Spleen (tissue), 13 donors: ENCODE measurements at places on chromosomes 2 and 18. TPM values are rescaled to one million over a fixed set of nuclear protein-coding genes. Genes with fewer than 3 reads are reported as not detected.

GRCh38 chr18:42106784-42107183 is 151.8 kb downstream of the PIK3C3 start:
- no peaks in the 10 kb centered on the region for H3K27me3 ChIP-seq
- no peak overlapping the region for H3K4me3 ChIP-seq
- no peaks in the 10 kb centered on the region for H3K4me1 ChIP-seq
- no peak for DNase-seq
- H3K36me3 ChIP-seq = no peaks in the 10 kb centered on the region

Gene IL1RL1
- 19.6 TPM for total RNA-seq

DNA sequence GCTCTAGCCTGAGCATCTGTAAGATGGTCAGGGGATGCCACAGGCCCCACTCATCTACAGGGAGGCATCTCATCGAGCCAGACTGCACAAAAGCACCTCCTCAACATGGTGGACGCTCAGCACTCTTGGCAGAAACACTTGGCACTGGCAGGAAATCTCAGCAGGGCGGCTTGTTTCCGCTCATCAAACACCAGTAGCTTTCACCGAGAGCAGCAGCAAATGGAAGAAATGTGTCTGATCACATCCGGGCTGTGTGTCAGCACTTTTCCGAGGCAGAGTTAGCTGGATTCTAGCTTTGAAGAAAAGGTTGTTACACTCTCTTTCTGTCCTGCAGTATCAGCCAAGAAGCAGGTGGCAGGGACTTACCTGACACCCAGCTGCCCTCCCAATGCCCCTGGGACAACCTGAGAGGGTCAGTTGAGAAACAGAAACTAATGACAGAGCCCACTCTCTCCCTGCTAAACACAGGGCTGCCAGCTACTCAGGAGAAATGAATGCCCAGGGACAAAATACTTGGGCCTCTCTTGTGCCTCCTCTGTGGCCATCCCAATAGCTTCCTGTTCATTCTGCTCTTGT is 68.9 kb upstream of the FZD7 start:
- no peak overlapping the region for H3K4me3 ChIP-seq
- H3K36me3 ChIP-seq = no peaks in the 10 kb centered on the region
- no peaks in the 10 kb centered on the region for H3K27me3 ChIP-seq
- no peak overlapping the region for H3K27ac ChIP-seq

DNA sequence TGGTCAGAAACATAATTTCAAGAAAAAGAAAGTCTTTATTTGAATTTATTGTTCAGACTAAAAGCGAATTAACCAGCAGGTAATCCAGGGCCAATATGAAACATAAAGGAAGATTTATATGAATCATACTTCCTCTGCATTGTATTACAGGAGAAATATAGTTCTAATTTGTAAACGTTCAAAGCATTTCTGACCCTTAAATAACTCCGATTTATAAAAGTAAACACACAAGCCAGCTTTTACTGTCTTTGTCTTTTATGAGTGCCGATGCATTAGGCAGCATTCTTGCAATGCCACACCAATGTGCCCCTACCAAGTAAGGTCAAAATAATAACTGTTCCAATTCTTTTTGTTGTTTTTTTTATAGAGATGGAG is 118.8 kb upstream of the RBBP8 start:
- no peak overlapping the region for H3K27ac ChIP-seq
- no peak overlapping the region for H3K4me3 ChIP-seq
- no peaks in the 10 kb centered on the region for H3K4me1 ChIP-seq
- H3K36me3 ChIP-seq = no peaks in the 10 kb centered on the region
- DNase-seq = no peak

DNA sequence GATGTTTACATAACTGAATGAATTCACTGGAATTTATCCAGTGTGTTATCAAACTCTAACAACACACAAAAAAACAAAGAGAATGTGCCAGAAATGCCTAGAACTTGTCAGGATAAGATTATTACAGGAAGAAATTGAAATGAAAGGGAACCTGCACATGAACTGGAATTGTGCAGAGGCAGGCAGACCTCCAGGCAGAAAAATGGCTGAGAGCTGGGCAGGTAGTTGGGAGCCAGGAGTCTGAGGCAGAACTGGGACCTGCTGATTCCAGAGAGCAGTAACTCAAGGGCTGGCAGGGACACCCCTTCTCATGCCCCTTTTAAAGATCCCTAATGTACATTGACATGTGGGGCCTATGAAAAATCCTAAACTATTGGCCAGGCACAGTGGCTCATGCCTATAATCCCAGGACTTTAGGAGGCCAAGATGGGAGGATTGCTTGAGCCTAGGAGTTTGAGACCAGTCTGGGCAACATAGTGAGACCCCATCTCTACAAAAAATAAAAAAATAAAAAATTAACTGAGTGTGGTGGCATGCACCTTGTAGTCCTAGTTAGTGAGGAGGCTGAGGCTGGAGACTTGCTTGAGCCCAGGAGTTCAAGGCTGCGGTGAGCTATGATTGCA is 674 bp upstream of the SP110 start:
- H3K36me3 ChIP-seq = peaks cover 14% of the 10 kb centered on the region
- peaks cover 94% of the 10 kb centered on the region for H3K4me1 ChIP-seq
- H3K27ac ChIP-seq = peak overlapping the region; percentile 92
- DNase-seq = no peak
- no peaks in the 10 kb centered on the region for H3K27me3 ChIP-seq

DNA sequence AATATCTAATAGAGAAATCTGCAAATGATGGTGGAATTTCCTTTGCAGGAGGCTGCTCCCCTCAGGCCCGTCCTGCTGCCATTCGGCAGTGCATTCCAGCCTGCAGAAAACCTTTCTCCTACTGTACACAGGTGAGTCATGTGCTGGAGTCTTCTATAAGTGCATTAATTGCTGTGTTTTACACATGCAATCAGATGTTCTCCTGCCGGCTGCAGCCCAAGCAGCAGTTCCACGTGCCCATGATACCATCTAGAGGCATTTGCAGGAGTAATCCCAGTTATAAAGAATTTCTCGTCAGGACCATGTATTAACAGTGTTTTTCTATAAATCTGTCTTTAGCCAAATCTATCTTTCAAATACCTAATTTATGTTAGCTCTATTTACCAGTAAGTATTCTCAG is 304.7 kb upstream of the HNMT start:
- no peak overlapping the region for H3K27ac ChIP-seq
- H3K27me3 ChIP-seq = no peaks in the 10 kb centered on the region
- no peak for DNase-seq
- no peaks in the 10 kb centered on the region for H3K4me1 ChIP-seq
- H3K4me3 ChIP-seq = no peak overlapping the region

Gene FRZB
- total RNA-seq = 48.4 TPM

Gene COBLL1
- total RNA-seq = 54.8 TPM

GRCh38 chr2:153391131-153391530 is 87.4 kb downstream of the RPRM start:
- no peak overlapping the region for H3K27ac ChIP-seq
- no peaks in the 10 kb centered on the region for H3K27me3 ChIP-seq
- no peak overlapping the region for H3K4me3 ChIP-seq
- DNase-seq = no peak

Gene DNAJC5G
- total RNA-seq = not detected

DNA sequence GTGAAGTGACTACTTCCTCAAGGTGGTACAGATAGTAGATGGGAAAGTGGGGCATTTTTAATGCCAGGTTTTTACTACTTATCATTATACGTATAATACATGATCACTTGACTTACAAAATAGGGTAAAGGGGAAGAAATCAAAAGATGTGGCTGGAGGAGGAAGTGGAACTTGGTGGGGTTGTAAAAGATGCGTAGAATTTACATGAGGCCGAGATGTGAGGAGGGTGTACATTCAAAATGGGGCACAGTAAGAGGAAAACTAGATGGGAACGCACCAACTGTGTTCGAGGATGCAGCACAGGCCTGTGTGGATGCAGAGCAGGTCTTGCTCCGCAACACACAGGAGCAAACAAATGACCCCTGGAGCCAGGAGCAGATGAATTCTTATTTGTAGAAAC is 403.3 kb downstream of the TXNL1 start:
- no peaks in the 10 kb centered on the region for H3K36me3 ChIP-seq
- H3K27ac ChIP-seq = peak overlapping the region; percentile 34
- no peak overlapping the region for H3K4me3 ChIP-seq

Gene L3MBTL4
- 12.3 TPM for total RNA-seq

DNA sequence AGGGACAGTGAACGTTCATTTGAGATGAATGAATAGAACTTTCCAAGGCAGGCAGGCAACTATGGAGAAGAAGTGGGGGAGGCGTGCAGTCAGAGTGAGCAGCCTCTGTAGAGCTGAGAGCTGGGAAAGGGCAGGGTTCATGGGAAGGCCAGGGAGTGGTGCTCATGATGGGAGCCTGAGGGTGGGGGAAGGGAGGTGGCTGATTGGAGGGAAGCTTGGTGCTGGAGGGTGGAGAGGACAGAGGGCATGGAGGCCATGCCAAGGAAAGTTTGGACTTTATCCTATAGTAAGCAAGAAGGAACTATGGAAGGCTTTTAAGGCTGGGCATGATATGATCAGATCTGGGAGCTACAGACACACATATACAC is 47.6 kb upstream of the LGALSL start:
- H3K36me3 ChIP-seq = no peaks in the 10 kb centered on the region
- H3K4me3 ChIP-seq = no peak overlapping the region
- H3K4me1 ChIP-seq = peaks cover 17% of the 10 kb centered on the region

Gene LYG1
- 0.47 TPM for total RNA-seq
